CD4-positive, alpha-beta memory T cell (primary cell): ENCODE measurements at places on chromosomes 1 and 21.
A peak's percentile ranks its signal among the peaks of the same experiment; 100 is the strongest.

DNA sequence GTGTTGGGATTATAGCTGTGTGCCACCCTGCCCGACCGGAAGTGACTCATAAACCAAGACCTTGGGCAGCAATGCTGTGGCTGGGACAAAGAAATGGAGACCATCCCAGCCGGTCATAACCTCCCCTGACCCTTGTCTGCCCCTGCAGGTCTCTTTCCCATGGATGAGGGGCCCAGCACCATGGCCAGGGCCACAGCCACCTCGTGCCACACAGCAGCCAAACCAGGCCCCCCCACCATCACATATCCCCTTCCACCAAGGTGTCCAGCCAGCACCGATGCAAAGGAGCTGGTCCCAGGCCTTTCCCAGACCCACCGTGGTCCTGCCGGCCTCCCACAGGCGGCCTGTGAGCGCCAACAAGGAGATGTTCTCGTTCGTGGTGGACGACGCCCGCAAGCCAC, 42.2 kb downstream of the FHAD1 start:
- no peak for DNase-seq

DNA sequence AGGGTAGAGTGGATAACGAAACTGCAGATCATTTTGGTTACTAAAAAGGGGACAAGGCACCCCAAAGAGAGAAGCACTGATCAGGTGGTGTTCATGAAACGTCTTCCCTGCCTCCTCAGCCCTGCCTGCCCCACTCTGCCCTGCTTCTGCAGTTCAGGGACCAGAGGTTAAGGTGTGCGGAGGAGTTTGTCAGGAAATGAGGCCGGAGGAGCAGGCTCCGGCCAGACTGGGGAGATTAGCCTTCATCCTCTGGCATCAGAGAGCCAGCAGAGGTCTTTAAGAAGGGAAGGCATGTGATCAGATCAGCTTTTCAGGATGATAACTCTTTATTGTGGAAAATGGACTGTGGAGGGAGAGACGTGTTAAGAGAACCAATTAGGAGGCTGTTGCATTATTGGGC, 291.9 kb upstream of the NR5A2 start:
- DNase-seq, result no peak

GRCh38 chr1:30962609-30963508, 54.3 kb upstream of the SDC3 start:
- DNase-seq, result no peak

DNA sequence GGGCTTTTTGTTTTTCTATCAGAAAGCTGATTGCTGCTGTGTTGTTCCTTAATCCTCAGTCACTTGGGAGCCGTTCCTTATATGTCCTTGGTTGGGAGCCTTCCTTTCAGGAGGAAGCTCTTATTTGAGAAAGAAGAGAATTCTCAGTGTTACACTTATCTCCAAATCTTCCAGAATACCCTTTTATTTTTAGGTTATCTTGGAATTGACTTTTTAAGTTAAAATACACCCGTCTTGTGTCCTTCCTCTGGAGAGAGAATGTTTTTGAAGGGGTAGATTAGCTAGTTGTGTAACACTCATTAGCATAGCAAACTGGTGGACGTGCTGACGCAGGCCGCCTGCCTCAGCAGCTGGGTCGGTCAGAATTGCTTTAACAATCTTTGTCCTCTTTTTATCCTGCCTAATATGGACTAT, 42.1 kb downstream of the LRRC8B start:
- DNase-seq, result no peak

GRCh38 chr1:25679171-25679570, 62.6 kb downstream of the MAN1C1 start:
- DNase-seq, result no peak

DNA sequence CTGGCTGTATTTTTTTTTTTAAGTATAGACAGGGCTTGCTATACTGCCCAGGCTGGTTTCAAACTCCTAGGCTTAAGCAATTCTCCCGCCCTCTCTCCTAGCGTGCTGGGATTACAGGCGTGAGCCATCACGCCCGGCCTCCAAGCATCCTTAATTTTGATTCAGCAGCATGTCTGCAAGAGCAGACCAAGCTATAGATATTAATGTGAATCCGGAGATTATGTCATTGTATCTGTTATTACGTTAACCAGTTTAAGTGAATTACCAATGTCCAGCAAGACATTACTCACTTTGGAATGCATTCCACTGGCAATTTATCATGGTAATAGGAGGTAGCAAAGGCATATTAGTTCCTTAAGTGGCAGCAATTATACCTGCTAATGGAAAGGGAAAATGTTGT, 179.7 kb downstream of the CHRM3 start:
- no peak for DNase-seq

- DNase-seq, result no peak
Observed at GRCh38 chr1:37723072-37723389, 30.7 kb downstream of the CDCA8 start.

DNA sequence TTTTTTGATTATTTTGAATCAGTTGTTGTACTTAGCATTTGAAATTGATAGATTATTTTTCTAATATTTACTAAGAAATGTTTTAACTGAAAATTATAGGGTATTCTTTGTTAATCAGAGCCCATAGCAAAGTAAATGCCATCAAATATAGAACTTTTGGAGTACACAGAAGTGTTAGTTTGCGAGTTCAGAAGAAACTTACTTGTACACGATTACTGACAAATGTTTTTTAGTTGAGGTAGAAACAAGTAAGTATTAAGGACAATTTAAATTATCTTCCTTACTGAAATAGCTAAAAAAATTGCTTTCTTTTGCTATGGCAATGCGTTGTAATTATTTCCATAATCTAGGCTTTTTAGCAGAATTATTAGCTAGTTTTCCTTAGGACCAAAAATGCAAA, 692.2 kb downstream of the USP25 start:
- DNase-seq, result no peak

GRCh38 chr1:232669981-232670747, 40.2 kb upstream of the SIPA1L2 start:
- no peak for DNase-seq

- no peak for DNase-seq
Observed at GRCh38 chr1:79792219-79792930, 785.8 kb upstream of the ADGRL4 start.

DNA sequence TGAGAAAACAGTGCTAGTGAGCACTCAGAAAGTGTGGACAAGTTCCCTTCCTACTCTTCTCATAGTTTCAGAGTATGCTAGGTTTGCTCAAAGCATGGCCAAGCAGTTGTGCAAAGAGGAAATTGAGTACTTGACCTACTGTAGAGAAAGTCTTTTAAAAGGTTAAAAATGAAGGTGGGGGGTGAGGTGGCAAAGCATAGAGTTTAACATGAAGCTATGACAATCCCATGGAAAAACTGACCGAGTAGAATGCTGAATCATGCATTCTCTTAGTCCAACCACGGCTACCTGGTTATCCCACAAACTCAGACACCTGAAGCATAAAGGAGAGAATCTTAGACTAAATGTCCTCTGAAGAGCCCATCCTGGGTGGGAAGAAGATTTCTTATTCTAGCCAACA, 79.9 kb downstream of the PTPN14 start:
- DNase-seq, result no peak

- no peak for DNase-seq
Observed at GRCh38 chr1:246798606-246799496, 74.6 kb downstream of the SCCPDH start.

DNA sequence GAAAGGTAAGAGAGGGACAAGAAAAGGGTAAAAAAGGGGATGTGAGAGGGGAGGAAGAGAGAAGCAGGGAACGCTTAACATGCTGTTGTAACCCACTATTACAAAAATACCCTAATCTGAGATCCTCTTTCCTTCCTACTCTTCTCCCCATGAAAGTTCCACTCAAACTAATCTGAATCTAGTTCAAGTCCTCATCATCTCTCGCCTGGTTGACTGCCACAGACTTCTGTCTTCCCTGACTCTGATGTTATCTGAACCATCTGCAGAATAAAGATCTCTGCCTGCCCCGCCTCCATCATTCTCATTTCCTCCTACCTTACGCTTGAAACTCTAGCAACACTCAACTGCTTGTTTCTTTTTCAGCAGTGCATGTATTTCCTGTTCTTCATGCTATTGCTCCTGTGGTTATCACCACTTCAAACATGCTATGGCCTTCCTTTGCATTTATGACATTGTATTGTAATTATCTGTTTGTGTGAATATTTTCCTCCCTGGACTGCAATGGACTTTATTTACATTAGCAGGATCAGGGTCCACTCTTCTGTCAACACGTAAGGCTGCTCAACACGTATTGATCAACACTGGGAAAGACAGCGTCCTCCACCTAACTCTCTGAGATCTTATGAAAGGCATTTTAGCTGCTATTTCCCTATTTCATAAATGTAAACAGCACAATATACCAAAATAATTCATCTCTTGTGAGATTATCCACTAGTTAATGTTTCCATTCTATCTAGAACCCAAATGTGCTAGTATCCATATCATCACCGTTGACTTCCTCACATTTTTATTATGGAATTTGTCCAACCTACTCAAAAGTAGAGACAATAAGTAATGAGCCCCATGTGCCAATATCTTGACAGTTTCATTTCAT, 215.5 kb upstream of the USP25 start:
- DNase-seq, result peak; percentile 84

- DNase-seq, result no peak
Observed at GRCh38 chr1:75274920-75275506, 140.8 kb downstream of the LHX8 start.

DNA sequence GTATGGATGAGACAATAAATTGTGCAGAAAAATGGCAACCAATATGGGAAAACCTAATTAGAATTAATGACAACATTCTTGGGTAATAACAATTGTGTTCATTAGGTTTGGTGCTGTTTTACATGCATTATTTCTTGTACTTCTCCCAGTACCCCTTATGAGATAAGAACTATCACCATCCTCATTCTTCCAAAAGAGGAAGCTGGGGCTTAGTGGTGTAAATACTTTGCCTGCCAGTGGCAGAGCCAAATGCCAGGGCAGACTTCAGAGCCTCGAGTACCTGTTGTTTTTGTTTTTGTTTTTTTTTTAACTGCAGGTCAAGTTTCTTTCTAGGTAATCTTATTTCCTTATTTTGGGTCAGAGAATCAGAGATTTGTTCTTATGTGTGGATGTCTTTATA, 206.4 kb downstream of the RHOU start:
- no peak for DNase-seq
